ENCODE measurements at places on chromosomes 5 and 9.

- no peak for DNase-seq
These were observed 13.1 kb upstream of the PTCH1 start for GRCh38 chr9:95529910-95530309.

GRCh38 chr5:31855134-31856040 lies 216.5 kb downstream of the PDZD2 start:
- no peak for DNase-seq

DNA sequence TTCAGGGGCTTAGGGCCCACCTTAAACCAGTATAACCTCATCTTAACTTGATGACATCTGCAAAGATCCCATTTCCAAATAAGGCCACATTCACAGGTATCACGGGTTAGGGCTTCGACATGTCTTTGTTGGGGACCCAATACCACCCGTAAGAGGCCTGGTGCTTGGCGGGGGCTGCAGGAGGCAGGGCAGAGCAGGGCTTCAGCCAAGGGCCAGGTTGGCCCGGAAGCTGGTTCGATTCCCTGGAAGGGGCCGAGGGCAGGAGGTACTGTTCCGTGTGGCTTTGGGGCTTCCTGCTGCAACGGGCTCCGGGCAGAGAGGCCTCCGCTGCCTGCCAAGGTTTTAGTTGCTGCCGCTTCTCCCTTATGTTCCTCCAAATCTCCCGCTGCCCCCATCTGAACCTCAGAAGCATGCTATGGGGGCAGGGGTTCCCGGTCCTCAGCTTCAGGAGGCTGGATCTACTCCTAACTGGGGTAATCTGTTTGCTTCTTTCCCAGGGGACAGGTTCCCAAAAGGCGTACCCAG lies 29.8 kb downstream of the MED10 start:
- DNase-seq, result no peak

- no peak for DNase-seq
These were observed 60.6 kb downstream of the COMMD10 start for GRCh38 chr5:116145416-116145815.

DNA sequence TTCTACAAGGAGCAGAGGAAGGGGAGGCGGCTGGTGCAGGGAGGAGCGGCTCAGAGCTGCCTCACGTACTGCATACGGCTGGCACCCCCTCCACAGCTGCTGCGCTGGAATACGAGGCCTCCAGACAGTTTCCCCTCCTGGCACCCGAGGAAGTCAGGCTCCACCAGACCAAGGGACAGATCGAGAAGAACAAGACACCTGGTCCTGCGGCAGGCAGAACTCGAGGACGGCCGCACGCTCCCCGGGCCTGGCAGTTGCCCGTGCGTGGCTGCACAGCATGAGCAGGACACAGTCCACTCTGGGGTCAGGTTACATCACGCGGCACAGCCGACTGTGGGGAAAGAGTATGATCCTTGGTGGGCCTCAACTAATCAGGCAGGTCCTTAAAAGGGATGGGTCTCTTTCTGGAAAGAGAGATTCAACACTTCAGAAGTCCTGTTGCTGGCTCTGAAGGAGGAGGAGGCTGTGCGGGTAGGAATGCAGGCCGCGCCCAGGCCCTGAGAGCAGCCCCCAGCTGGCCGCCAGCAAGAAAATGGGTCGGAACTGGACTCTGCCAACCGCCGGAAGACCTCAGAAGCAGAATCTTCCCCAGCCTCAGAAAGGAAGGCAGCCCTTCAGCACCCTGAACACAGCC lies 11.6 kb downstream of the UBAC1 start:
- no peak for DNase-seq

GRCh38 chr5:24823625-24824024 lies 178.8 kb upstream of the CDH10 start:
- DNase-seq, result no peak

- no peak for DNase-seq
These were observed 5.3 kb downstream of the BARX1 start for GRCh38 chr9:93949694-93950449.

DNA sequence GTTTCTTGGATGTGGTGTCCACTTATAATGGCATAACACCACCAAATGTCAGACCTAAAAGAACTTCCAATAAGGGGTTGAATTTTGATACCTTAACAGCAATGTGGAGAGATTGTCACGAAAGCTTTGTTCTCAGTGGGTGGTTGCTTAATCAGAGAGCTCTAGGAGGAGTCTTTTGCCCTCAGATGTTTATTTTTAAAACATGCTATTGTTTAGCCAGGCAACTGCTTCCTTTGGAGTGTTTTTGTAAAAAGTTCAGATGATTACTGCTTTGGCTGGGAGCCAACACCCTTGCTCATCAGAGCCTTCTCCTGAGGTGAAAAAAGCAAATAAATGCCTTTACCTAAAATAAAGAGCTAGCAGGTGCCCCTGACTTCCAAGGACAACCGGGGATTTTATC lies 65.0 kb downstream of the SLC1A1 start:
- peak; percentile 57 for DNase-seq

DNA sequence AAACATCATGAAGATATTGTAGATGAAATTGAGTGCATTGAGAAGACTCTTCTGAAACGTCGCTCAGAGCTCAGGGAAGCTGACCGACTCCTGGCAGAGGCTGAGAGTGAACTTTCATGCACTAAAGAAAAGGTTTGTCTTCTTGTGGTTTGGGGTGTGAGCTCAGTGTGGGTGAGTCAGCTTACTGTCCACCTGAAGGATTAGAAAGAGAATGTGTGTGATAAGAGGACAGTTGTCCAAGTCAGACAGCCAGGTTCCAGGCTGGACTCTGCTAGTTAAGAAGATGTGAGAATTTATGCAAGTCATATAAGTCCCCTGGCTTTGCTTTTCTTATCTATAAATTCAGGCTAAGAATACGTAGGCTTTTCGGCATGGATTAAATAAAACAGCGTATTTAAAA lies 46.9 kb downstream of the RAB14 start:
- DNase-seq, result no peak

GRCh38 chr5:134247428-134248224 lies 21.8 kb upstream of the PPP2CA start:
- DNase-seq, result no peak

GRCh38 chr9:82020331-82020730 lies 31.8 kb downstream of the SPATA31D1 start:
- no peak for DNase-seq

DNA sequence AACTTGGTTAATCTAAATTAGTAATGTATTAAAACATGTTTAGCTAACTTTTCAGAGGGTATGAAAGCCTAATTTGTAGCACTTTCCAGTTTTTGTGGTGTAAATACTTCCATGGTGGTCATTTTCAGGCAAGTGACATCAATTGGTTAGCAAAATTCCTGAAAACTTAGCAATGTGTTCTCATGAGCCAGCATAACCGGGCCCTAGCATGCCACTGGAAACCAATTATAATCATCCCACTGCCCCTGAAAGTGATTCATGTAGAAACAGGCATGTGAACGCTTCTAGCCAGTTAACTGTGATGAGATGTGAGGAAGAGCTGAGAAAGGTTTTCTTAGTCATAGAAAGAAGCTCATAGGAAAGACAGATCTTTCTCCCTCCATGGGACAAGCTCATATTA lies 417.2 kb downstream of the TLR4 start:
- no peak for DNase-seq

GRCh38 chr9:132749306-132749705 lies 79.0 kb downstream of the GTF3C4 start:
- no peak for DNase-seq

DNA sequence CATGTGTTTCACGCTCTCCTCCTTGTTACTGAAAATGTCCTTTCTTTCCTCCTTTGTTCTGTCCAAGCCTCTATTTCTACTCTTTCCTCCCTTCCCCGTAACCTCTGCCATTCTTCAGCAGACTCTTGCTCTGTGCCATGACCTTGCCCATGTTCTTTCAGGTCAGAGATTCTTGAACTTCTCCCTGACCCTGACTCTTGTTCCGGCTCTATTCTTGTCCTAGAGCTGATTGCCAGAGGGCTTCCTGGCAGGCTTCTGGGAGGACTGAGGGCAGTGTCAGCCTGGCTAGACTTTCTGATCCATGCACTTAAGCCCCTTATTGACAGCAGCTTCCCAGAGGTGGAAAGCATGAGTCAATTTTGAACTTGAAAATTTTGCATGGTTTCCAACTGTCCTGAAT lies 174.2 kb downstream of the TMEM161B start:
- DNase-seq, result no peak

GRCh38 chr9:110933350-110934001 lies 104.8 kb downstream of the LPAR1 start:
- no peak for DNase-seq

- DNase-seq, result no peak
These were observed 1353.7 kb upstream of the ACO1 start for GRCh38 chr9:31030741-31031202.

DNA sequence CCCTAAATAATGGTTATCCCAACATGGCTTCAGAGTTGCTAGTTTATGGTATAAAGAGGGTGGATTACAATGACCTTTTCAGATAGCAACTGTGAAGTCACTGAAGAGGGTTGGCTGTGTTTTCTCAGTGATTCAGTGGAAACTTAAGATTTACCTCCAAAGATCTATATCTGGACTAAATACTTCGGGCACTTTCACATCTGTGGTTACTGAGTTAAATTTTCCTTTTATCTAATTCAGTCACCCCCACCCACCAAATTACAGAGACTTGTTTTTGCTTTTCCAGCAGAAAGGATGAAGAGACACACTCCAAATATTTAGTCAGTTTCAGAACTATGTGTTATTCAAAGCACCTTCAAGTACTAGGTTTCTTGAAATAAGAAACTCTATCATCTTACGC lies 573.2 kb downstream of the CCDC171 start:
- no peak for DNase-seq

GRCh38 chr9:97039514-97039860 lies 545 bp upstream of the CTSV start:
- no peak for DNase-seq

GRCh38 chr9:37429441-37430285 lies 7.2 kb downstream of the GRHPR start:
- no peak for DNase-seq

GRCh38 chr5:120124961-120125360 lies 339.1 kb upstream of the PRR16 start:
- no peak for DNase-seq

- no peak for DNase-seq
These were observed 97.6 kb upstream of the ADAMTS19 start for GRCh38 chr5:129362456-129362855.

- DNase-seq, result no peak
These were observed 75.2 kb downstream of the RICTOR start for GRCh38 chr5:38999037-38999436.

- DNase-seq, result no peak
These were observed 23.5 kb downstream of the RIGI start for GRCh38 chr9:32502464-32502863.

GRCh38 chr5:135058331-135058732 lies 24.3 kb upstream of the PITX1 start:
- DNase-seq, result no peak

DNA sequence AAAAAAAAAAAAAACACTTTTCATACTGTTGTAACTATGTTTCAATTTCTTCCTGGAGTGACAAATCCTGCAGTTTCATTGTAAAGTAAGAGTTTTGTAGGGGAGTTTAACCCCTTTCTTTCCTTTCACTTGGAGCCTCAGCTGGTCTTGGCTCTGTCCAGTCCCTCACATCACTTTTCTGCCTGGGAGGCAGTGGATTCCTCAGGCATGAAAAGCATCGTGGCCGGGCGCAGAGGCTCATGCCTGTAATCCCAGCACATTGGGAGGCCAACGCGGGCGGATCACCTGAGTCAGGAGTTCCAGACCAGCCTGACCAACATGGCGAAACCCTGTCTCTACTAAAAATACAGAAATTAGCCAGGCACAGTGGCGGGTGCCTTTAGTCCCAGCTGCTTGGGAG lies 45.6 kb upstream of the MYO10 start:
- no peak for DNase-seq

- DNase-seq, result no peak
These were observed 37.8 kb downstream of the MRRF start for GRCh38 chr9:122302237-122303093.

GRCh38 chr9:134195558-134195957 lies 31.2 kb upstream of the RNU6ATAC start:
- peak; percentile 19 for DNase-seq

- no peak for DNase-seq
These were observed 234.9 kb downstream of the YTHDC2 start for GRCh38 chr5:113748403-113748802.

- no peak for DNase-seq
These were observed 4.4 kb upstream of the SLC4A9 start for GRCh38 chr5:140355546-140355945.

Measured in CD4-positive, alpha-beta memory T cell (primary cell).